T-helper 2 cell treated with Interferon-gamma antibody and Interleukin-4, amounts not matched to agents 100 ng/mL and 5 ng/mL, for 36 hours (primary cell): ENCODE measurements at places on chromosomes 12 and 14. TPM values are rescaled to one million over a fixed set of nuclear protein-coding genes. Genes with fewer than 3 reads are reported as not detected.

Gene KIF26A
- 0.45 and 0.55 TPM in 2 replicates for total RNA-seq

Gene PACS2
- 32.2 and 34.6 TPM in 2 replicates for total RNA-seq

Gene DENND5B
- total RNA-seq, result 0.52 and 0.55 TPM in 2 replicates

Gene KANSL2
- 42.0 and 47.4 TPM in 2 replicates for total RNA-seq

Gene MSI1
- total RNA-seq, result not detected in 2 replicates

Gene FBLN5
- 2.0 and 2.6 TPM in 2 replicates for total RNA-seq

Gene FAM181A
- total RNA-seq, result not detected in 2 replicates

Gene IL22
- not detected in 2 replicates for total RNA-seq

Gene ASB2
- 55.8 and 58.1 TPM in 2 replicates for total RNA-seq

Gene SYNDIG1L
- not detected in 2 replicates for total RNA-seq
